Endodermal cell (in vitro differentiated cells): ENCODE measurements at places on chromosomes 6 and 20. TPM values are rescaled to one million over a fixed set of nuclear protein-coding genes. Genes with fewer than 3 reads are reported as not detected.

- no peaks in the 10 kb centered on the region for H3K36me3 ChIP-seq
- H3K27ac ChIP-seq, result no peak overlapping the region
- no peak for DNase-seq
- no peak overlapping the region for H3K4me3 ChIP-seq
- H3K4me1 ChIP-seq, result peaks cover 4% of the 10 kb centered on the region
- H3K27me3 ChIP-seq, result no peaks in the 10 kb centered on the region
These were observed 73.7 kb downstream of the EDN1 start for GRCh38 chr6:12363651-12364381.

DNA sequence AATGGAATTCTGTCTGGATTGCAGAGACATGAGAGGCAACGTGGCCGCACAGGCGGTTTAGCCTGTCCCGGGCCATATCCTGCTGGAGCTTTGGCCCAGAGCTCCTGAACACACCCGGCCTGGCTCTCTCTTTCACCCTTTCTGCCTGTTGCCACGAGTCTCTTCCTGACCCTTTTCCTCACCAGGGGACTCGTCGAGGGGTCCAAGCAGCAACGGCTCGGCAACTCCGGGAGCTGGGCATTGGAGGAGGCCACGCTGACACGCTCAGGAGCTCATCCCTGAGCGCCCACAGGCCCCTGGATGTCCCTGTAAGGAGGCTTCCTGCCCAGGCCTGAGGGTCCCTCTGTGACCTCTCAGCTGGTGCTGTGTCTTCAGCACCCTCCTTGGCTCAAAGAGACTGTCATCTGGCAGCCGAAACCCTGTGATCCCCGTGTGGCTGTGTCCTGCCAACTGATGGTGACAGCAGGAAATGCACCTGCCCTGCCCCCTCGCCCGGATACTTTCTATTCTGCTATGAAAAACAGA is 103.8 kb downstream of the RNASET2 start:
- H3K4me1 ChIP-seq, result no peaks in the 10 kb centered on the region
- no peaks in the 10 kb centered on the region for H3K36me3 ChIP-seq
- no peaks in the 10 kb centered on the region for H3K27me3 ChIP-seq
- no peak overlapping the region for H3K4me3 ChIP-seq

GRCh38 chr6:34526241-34526972 is 29.7 kb downstream of the SPDEF start:
- peak; percentile 70 for DNase-seq
- H3K4me1 ChIP-seq, result peaks cover 3% of the 10 kb centered on the region
- no peaks in the 10 kb centered on the region for H3K27me3 ChIP-seq
- H3K4me3 ChIP-seq, result no peak overlapping the region
- H3K27ac ChIP-seq, result no peak overlapping the region

GRCh38 chr6:6008089-6008647 is 1.4 kb upstream of the NRN1 start:
- H3K4me3 ChIP-seq, result peak overlapping the region; percentile 84
- no peaks in the 10 kb centered on the region for H3K36me3 ChIP-seq
- H3K27me3 ChIP-seq, result peaks cover 91% of the 10 kb centered on the region
- no peak overlapping the region for H3K27ac ChIP-seq

The MEI4 gene
- 0.07 to 0.97 TPM (median 0.84 TPM) in 3 replicates for total RNA-seq
